Spinal cord (tissue), 10 donors: ENCODE measurements at places on chromosomes 1 and 21. TPM values are rescaled to one million over a fixed set of nuclear protein-coding genes. Genes with fewer than 3 reads are reported as not detected.

The RNF186 gene
- polyA plus RNA-seq, result not detected

The SPATA46 gene
- polyA plus RNA-seq, result 0.70 TPM

The SPATA21 gene
- 0.59 TPM for polyA plus RNA-seq

The SHE gene
- polyA plus RNA-seq, result 6.7 TPM

The HES2 gene
- 0.38 TPM for polyA plus RNA-seq

The PLCH2 gene
- polyA plus RNA-seq, result 17.2 TPM

The WNT3A gene
- not detected for polyA plus RNA-seq

The OLFML2B gene
- 33.1 TPM for polyA plus RNA-seq

The PRKAB2 gene
- polyA plus RNA-seq, result 30.2 TPM

The KRTAP12-2 gene
- not detected for polyA plus RNA-seq

The BCL2L15 gene
- polyA plus RNA-seq, result 1.1 TPM

The FCRL4 gene
- not detected for polyA plus RNA-seq

The TRIM17 gene
- 6.1 TPM for polyA plus RNA-seq

The CD5L gene
- polyA plus RNA-seq, result 0.46 TPM

The STUM gene
- polyA plus RNA-seq, result 20.7 TPM

The PADI1 gene
- 1.1 TPM for polyA plus RNA-seq

The UBE2G2 gene
- 83.8 TPM for polyA plus RNA-seq

The DCST1 gene
- polyA plus RNA-seq, result 0.11 TPM

The ILDR2 gene
- polyA plus RNA-seq, result 22.2 TPM
